ENCODE measurements at places on chromosomes 4 and X.

DNA sequence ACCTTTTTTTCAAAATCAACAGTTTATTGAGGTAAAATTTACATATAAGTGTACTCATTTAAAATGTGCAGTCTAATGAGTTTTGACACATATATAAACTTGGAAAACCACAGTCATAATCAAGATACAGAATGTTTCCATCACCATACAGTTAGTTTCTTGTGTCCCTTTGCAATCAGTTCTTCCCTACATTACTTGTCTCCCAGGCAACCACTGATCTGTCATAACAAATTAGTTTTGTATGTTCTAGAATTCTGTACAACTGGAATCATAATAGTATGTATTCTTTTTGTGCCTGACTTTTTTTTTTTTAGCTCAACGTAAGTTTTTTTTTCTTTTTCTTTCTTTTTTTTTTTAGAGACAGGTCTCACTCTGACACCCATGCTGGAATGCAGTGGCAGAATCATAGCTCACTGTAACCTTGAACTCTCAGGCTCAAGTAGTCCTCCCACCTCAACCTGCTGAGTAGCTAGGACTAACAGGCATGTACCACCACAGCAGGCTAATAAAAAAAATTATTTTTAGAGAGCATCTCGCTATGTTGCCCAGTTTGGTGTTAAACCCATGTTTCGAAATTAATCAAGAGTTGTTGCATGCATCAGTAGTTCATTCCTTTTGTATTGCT is 26.9 kb downstream of the ARFIP1 start:
- DNase-seq = no peak

DNA sequence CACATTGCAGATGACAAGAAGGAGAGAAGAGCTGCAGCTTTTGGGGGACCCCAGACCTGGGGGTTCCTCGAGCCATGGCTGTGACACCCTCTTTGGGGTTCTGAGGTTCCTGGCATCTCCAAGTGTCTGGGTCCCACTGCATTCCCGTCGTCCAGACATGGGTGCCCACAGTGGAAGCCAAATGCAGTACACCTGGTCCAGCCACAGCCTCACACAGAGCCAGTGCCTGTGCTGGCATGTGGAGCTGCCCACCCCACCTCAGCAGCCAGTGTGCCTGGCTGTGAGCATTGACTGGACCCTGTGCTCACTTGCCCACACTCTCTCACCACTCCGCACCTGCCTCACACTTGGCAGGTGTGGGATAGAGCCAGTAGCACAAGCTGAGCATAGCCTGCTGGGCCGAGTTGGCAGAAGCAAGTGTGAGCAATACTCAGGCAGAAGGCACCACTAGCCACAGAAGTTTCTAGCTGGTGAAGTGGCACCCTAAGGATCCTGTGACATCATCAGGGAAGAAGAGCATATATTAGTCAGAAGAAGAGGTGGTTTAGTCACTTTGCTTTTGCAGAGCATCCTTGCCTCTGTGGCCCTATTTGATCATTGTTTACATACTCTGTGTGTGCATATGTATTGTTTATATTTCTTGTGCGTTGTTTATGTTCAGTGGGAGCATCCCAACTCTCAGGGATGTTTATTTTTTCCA is 65.0 kb upstream of the MAGEB2 start:
- no peak for DNase-seq

GRCh38 chr4:158213466-158213865 is 3.2 kb downstream of the TMEM144 start:
- no peak for DNase-seq

- DNase-seq = no peak
Observed at GRCh38 chr4:108465886-108466500, 154.4 kb upstream of the RPL34 start.

DNA sequence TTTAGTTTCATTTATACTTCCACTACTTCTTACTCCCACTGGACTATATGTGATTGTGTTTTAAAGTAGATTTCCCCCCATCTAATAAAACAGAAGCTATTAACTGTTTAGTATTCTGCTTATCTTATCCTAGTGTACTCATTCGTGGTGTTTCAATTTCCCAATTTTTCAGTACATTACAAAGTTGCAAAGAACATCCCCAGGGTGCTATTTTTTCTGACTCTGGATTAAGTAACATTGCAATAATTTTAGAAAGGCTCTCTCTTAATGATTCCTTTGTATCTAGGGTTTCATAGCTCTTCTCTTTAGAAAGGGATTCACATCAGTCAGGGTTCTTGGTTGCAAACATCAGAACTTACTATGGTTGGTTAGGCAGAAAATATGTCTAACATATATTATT is 317.9 kb upstream of the DIPK2B start:
- no peak for DNase-seq

DNA sequence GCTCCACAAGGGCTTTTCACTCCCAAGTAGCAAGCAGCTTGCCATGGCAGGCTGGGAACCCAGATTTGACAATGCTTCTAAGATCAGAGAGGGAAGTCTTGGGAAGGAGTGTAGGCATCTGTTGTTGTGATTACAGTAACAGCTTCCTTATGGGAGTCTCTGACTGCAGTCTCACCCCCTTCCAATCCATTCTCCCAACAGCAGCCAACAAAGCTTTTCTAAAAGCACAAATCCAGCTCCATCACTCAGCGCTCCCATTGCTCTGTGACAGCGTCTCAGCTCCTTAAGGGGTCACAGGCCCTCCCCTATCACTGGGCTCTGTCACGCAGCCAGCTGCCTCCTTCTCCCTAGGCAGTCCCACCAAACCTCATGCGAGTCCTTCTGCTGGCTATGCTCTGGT is 7.1 kb downstream of the IGFBP7 start:
- DNase-seq = no peak

GRCh38 chrX:39750256-39750790 is 347.4 kb downstream of the BCOR start:
- DNase-seq = no peak

GRCh38 chr4:104966349-104967033 is 180.2 kb upstream of the TET2 start:
- DNase-seq = no peak

DNA sequence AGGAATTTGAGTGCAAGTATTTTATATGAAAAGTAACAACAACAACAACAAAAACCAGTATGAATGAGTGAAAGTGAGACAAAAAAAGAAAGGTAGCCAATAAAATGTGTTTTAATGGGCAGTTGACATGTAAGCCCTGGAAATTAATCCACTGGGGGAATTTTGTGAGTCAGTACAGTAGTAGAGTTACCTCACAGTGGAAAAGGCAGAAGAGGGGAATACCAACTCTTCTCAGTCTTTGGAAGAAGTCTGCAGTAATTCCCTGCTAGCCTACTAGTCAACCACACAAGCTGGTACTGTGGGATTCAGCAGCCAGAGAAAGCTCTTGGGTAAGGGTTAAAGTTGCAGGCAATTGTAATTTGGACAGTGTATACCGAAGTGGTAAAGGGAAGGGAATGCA is 76.3 kb upstream of the IL15 start:
- no peak for DNase-seq

GRCh38 chrX:110021258-110022022 is 18.5 kb downstream of the TMEM164 start:
- DNase-seq = peak; percentile 53

DNA sequence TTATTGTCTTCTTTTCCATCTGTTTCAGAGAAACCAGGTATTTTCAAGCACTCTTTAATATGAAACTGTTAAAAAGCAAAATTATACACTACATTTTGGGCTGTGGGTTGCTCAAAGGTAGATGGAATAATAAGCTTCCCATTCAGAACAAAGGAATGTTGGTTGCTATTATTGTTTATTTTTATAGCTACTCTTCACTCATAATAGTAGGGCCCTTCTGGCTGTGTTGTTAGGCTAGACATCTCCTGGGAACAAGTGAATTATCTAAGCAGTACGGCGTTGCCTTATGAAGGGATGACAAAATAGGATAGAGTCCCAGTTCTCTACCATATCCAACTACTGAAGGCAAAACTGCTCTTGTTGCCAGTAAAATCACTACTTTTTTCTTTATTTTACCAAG is 34.2 kb downstream of the TENM3 start:
- DNase-seq = no peak

- DNase-seq = no peak
Observed at GRCh38 chr4:2331043-2331420, 69.1 kb upstream of the MXD4 start.

DNA sequence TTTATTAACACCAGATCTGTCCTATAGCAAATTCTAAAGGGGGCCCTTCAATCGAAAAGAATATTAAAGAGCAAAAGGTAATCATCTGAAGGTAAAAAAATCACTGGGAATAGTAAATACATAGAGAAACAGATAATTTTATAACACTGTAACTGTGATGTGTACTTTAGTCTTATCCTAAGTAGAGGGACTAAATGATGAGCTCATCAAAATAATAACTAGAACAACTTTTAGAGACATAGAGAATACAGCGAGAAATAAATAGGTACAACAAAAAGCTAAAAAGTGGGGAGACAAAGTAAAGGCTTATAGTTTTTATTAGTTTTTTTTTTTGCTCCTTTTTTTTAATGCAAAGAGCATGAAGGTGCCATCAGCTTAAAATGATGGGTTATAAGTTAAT is 17.3 kb upstream of the CT83 start:
- DNase-seq = no peak

DNA sequence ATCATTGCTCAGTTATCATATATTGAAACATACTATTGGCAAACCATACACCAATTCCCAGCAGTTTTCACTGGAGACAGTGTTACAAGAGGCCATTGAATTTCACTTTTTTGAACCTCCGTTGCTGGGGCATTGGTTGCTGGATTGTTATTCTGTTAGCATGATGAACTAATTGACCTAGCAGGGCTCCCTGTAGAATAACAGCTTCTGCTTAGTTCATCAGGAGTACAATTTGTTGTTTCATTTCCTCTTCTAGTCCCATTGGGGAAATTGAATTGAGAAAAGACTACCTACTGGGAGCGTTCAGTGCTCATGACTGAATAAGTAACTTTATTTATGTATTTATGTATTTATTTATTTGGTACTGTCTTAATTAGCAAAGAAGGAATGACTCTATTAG is 151.6 kb downstream of the SLIT2 start:
- DNase-seq = no peak

All from gastrocnemius medialis (tissue), 4 donors.